Mesothelial cell of epicardium (in vitro differentiated cells): ENCODE measurements at places on chromosomes 1 and 21. TPM values are rescaled to one million over a fixed set of nuclear protein-coding genes. Genes with fewer than 3 reads are reported as not detected.

- DNase-seq, result peak; percentile 80
- H3K27ac ChIP-seq, result peak within 1 kb of the TSS; percentile 96
- peaks cover 9% of the 10 kb centered on the region for H3K36me3 ChIP-seq
- H3K4me3 ChIP-seq, result peak within 1 kb of the TSS; percentile 73
- H3K27me3 ChIP-seq, result peaks cover under 1% of the 10 kb centered on the region
These were observed at the start of gene COL16A1 for GRCh38 chr1:31703431-31704270. Gene COL16A1 (minus strand): TSS chr1:31704017. CDS start chr1:31702193, 1,824 bp downstream.

DNA sequence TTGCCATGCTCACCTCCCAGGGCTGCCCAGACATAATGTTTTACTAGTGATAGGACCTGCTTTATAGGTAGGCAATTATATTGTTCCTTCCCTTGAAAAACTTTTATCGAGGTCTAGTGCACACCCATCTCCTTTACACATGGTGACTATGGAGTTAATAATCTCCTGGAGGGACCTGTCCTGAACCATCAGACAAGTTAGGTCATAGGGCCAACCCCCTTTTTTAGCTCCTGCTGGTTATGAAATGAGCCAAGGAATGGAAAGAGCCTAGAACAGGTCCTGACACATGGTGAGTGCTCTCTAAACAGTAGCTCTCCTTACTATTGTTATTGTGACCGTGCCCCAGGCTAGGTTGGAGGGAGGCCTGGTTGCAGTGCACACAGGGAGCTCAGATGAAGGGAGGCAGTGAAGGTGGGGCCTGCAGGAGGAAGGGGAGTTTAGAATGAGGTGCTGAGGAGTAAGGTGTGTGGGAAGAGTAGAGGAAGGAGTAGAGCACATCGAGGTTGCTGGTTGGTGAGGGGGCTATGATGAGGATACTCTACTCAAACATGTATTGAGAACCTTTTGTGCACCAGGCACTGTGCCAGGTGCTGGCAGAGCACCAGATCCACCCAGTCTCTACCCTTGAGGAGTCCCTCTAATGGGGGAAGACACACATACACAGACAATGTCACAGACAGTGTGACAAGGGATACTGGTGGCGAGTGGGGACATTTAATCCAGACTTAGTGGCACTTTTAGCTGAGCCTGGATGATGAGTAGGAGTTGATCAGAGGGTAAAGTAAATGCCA lies 14.1 kb upstream of the LMNA start:
- peak overlapping the region; percentile 14 for H3K27ac ChIP-seq
- H3K27me3 ChIP-seq, result no peaks in the 10 kb centered on the region
- H3K4me3 ChIP-seq, result no peak overlapping the region
- peaks cover 52% of the 10 kb centered on the region for H3K4me1 ChIP-seq
- DNase-seq, result no peak

DNA sequence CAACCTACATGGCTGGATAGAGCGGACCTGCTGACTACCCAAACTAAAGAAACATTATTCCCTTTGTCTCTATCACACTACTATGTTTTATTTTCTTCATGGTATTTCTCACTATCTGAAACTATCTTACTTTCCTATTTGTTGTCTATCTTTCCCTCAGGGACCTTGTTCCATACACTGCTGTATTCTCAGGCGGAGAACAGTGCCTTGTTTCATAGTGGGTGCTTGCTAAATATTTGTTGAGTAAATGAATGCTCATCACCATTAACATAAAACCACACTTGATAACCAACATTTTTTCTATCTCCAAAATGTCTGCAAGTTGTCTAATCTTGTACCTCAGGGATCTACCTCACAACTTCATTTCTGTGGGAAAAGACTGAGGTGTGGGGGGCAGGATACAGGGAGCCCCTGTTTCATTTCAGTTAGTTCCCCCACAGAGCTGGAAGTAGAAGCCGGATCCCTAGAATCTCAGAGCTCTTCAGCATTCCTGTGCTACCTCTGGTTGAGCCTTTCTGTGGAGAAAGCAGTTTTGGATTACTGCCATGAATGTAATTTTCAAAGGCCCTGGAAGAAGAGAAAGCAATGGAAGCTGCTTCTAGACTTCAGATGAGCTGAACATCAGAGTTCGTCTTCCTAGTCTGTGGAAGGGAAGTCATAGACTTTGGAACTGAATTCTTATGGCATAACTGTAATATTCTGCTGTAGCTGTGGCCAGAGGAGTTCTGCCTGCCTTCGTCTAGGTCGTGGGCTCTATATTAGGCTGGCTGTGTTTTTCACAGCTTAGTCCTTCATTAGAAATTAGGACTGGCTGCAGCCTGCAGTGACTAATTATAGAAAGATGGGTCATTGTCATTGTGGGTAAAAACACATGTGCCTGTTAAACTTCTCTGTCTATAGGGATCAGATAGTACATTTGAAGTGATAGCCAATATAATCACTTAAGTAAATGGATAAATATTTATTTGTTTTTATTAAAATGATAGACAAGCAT lies 293.2 kb upstream of the SGIP1 start:
- no peaks in the 10 kb centered on the region for H3K36me3 ChIP-seq
- H3K4me3 ChIP-seq, result no peak overlapping the region
- H3K4me1 ChIP-seq, result peaks cover 39% of the 10 kb centered on the region
- no peak overlapping the region for H3K27ac ChIP-seq
- no peak for DNase-seq

GRCh38 chr1:189158155-189158554 lies 1319.5 kb downstream of the BRINP3 start:
- no peak overlapping the region for H3K27ac ChIP-seq
- no peaks in the 10 kb centered on the region for H3K4me1 ChIP-seq
- no peaks in the 10 kb centered on the region for H3K27me3 ChIP-seq
- DNase-seq, result no peak
- no peak overlapping the region for H3K4me3 ChIP-seq
- no peaks in the 10 kb centered on the region for H3K36me3 ChIP-seq

- peaks cover 24% of the 10 kb centered on the region for H3K4me1 ChIP-seq
- no peak overlapping the region for H3K27ac ChIP-seq
- no peaks in the 10 kb centered on the region for H3K36me3 ChIP-seq
- no peak overlapping the region for H3K4me3 ChIP-seq
These were observed 31.2 kb upstream of the IFNAR2 start for GRCh38 chr21:33198346-33199099.

- no peak overlapping the region for H3K27ac ChIP-seq
- H3K36me3 ChIP-seq, result peaks cover 57% of the 10 kb centered on the region
- H3K4me1 ChIP-seq, result no peaks in the 10 kb centered on the region
- no peak overlapping the region for H3K4me3 ChIP-seq
- H3K27me3 ChIP-seq, result no peaks in the 10 kb centered on the region
- no peak for DNase-seq
These were observed 21.7 kb upstream of the LSS start for GRCh38 chr21:46250146-46250725.

- H3K4me3 ChIP-seq, result peak within 1 kb of the TSS; percentile 58
- no peak for DNase-seq
- peaks cover 93% of the 10 kb centered on the region for H3K27me3 ChIP-seq
- no peaks in the 10 kb centered on the region for H3K36me3 ChIP-seq
These were observed at the start of gene RIIAD1 for GRCh38 chr1:151720974-151721787. Gene RIIAD1 (plus strand): TSS chr1:151721522. CDS start chr1:151721537, 15 bp downstream.

The VAV3 gene
- 2.1 to 3.2 TPM (median 2.4 TPM) in 3 replicates for total RNA-seq
